Neural crest cell (in vitro differentiated cells): ENCODE measurements at places on chromosomes 11 and 22. TPM values are rescaled to one million over a fixed set of nuclear protein-coding genes. Genes with fewer than 3 reads are reported as not detected.

GRCh38 chr11:7098235-7098832, 9.5 kb downstream of the RBMXL2 start:
- H3K4me3 ChIP-seq = no peak overlapping the region
- no peak overlapping the region for H3K27ac ChIP-seq
- no peaks in the 10 kb centered on the region for H3K36me3 ChIP-seq
- H3K4me1 ChIP-seq = no peaks in the 10 kb centered on the region

GRCh38 chr11:111230122-111230465, 15.4 kb upstream of the POU2AF2 start:
- no peak overlapping the region for H3K27ac ChIP-seq
- peaks cover 7% of the 10 kb centered on the region for H3K4me1 ChIP-seq
- peaks cover 8% of the 10 kb centered on the region for H3K27me3 ChIP-seq
- no peaks in the 10 kb centered on the region for H3K36me3 ChIP-seq
- H3K4me3 ChIP-seq = peak overlapping the region; percentile 56

DNA sequence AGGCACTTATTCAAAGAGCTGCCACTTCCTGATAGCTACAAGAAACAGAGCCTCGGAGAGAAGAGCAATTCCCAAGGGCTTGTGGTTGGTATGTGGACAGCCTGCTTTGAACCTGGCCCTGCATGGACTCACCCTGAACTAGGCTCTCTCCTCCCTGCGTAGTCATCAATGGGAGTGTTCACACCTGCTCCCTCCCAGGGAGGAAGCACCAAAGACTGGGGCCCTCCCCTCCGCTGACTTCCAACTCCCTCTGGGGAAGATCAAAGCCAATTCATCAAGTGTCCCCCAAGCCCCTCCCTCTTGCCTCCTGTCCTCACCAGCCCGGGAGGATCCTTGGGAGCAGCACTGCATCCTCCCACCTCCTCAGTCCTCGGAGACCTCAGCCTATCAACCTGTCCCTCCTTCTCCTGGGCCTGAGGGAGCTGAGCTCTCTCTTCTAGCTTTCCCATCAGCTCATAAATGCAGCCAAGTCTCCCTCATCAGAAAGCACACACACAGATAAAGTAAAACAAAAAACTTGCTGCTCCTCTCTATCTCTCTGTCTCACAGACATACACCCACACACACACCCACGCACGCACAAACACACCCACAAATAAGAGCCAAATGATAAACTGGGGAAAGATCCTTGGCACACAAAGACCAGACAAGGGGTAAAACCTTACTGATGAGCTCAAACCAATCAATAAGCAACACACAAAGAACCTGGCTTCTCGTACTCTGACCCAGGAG, 3.3 kb downstream of the A4GALT start:
- no peak overlapping the region for H3K4me3 ChIP-seq
- peaks cover 31% of the 10 kb centered on the region for H3K4me1 ChIP-seq
- H3K27ac ChIP-seq = no peak overlapping the region
- no peaks in the 10 kb centered on the region for H3K36me3 ChIP-seq
- peaks cover 60% of the 10 kb centered on the region for H3K27me3 ChIP-seq

DNA sequence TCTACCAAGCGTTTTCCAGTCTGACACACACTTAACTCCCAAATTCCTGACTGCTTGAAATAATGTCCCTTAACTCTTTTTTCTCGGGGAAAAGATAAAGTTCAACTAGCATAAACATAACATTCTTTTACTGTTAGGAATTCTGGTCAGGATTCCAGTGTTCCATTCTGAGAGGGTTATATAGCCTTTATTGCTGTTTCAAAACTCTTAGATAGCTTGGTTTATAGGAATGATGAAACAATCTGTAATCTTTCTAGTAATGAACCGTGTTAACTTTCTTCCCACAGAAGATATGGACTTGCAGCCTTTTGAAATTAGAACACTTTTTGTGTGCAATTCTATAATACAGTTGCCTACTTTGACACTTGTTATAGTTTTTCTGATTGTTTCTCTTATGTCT, 8.6 kb downstream of the REXO2 start:
- H3K4me3 ChIP-seq = no peak overlapping the region
- no peaks in the 10 kb centered on the region for H3K27me3 ChIP-seq
- no peak overlapping the region for H3K27ac ChIP-seq

The KDM2A gene
- total RNA-seq = 67.4 and 69.3 TPM in 2 replicates

DNA sequence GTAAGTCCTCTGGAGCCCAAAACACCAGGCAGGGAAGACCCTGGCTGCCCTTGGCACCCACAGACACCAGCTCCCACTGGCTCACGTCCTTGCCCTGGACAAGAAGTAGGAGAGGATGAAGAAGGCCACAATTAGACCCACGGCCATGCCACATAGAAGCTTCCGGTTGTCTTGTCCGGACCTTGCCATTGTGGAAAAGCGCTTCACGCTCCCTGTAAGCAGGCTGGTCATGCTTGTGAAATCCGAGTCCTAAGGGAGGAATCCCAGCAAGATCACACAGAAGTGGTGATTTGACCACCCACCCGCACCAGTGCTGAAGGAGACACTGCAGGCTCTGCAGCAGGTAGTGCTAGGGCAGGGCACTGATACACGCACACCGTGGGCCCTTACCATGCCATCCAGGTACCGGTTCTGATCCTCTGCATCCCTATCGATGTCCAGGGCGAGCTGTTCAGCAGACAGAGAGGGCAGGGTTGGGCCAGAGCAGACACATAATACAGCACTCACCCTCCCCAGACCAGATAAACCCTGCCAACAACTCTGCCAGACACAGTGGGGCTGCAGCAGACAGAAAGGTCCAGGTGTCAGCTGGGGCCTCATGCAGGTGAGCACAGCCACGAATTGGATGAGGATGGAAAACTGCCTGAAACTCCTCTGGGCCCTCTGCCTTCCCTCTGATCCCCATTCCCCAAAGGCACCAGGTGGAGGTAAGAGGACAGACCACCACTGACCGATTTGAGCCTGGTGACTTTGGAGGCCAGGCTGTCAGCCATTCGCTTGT, 1.8 kb downstream of the BET1L start:
- no peak overlapping the region for H3K27ac ChIP-seq
- H3K36me3 ChIP-seq = peaks cover 3% of the 10 kb centered on the region
- H3K4me1 ChIP-seq = peaks cover 28% of the 10 kb centered on the region
- no peak for DNase-seq

The MPZL2 gene
- not detected in 2 replicates for total RNA-seq

DNA sequence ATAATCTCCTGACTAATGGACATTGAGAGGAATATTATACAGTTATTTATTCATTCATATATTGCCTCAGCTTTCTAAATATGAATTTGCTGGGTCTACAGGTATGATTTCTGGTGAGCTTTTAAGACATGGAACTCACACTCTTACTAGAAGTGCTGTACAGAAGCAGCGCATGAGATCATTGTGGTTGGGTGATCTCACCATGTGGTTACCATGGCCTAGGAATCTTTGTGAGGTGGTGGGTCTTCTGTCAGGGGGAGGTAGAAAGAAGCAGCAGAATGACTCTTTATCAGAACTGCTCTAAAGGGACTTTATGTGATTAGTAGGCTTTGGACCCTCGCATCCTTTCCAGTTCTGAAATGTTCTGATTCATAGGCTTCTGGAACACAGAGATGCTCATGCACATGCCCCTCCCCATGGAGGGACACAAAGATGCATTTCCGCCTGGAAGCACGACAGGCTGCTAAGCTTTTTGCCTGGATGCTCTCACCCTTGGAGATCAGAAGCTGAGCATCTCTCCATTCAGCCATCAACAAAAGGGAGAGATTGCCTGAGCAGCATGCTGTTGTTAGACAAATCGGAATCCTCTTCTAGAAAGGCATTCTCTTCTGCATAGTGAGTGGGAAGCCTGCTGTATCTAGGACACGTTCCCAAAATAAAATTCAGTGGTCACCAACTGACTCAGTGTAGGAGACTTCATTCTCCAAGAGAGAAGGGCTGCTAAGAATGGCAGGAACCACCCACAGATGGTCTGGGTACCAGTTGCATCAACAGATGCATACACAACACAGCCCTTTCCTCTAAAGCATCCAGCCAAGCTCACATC, 51.3 kb downstream of the KIRREL3 start:
- H3K4me3 ChIP-seq = no peak overlapping the region
- no peak overlapping the region for H3K27ac ChIP-seq
- no peaks in the 10 kb centered on the region for H3K36me3 ChIP-seq
- DNase-seq = no peak
- no peaks in the 10 kb centered on the region for H3K27me3 ChIP-seq

The CHADL gene
- 0.61 and 1.8 TPM in 2 replicates for total RNA-seq

The TMPRSS4 gene
- total RNA-seq = not detected in 2 replicates

DNA sequence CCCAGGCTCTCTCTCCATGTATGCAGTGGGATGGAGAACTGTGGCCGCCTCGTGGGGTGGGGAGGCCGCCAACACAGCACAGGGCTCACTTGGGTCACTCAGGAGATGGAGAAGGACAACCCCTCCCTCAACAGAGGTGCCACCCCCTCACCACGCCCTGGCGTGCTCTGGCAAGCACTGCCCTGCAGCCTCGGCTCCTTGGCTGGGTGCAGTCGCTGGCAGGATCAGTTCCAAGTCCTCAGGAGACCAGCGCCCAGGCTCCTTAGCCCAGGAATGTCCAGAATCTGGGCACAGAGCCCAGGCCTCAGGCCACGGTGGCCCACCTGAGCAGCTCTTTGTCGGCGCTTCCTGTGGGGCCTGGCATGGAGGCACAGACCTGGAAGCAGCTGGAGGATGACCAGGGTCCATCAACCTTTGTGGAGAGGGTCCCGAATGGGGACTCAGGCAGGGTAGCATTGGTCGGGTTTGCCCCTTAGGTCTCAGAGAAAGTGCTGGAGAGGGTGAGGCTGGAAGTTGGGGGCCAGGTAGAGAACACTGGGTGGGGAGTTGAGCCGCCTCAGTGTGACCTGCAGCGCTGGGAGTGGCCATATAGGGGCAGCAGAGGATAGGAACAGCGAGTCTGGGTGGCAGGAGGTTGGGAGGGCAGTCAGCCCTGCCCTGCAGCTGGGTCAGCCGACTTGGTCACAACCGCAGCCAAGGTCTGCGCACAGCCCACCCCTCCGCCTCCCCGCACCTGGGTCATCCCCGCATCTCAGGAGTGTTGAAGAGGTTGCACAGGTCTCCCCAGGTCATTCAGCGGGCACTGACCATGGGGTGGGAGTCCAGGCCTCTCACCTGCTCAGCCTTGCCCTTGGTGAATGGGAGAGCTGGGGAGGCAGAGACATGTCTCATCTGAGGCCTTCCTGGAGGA, 8.2 kb downstream of the SUSD2 start:
- H3K4me1 ChIP-seq = peaks cover 4% of the 10 kb centered on the region
- H3K27me3 ChIP-seq = no peaks in the 10 kb centered on the region
- no peaks in the 10 kb centered on the region for H3K36me3 ChIP-seq
- H3K27ac ChIP-seq = peak overlapping the region; percentile 86

DNA sequence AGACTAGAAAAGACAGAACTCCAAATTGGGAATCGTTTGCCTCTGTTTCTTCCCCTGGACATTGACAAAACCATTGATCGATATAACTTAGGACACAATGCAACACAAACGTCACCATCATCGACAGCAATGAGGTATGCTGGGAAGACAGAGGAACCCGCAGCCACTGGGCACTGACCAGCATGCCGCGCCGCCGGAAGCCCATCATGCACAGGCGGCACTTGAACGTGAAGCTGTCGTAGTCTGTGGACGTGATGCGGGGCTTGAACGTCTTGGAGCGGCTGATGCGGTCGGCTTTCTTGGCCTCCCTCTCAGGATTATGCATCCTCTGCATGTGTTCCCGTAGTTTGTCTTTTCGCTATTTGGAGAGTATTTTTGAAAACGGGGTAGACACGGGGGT, 23.0 kb upstream of the NFRKB start:
- no peak overlapping the region for H3K4me3 ChIP-seq
- peaks cover 2% of the 10 kb centered on the region for H3K4me1 ChIP-seq
- H3K27ac ChIP-seq = no peak overlapping the region
- DNase-seq = no peak

The MS4A14 gene
- not detected in 2 replicates for total RNA-seq
